ENCODE measurements at places on chromosomes 2 and 18.

- DNase-seq = no peak
These were observed 1.9 kb downstream of the TANC1 start for GRCh38 chr2:158970241-158970751.

DNA sequence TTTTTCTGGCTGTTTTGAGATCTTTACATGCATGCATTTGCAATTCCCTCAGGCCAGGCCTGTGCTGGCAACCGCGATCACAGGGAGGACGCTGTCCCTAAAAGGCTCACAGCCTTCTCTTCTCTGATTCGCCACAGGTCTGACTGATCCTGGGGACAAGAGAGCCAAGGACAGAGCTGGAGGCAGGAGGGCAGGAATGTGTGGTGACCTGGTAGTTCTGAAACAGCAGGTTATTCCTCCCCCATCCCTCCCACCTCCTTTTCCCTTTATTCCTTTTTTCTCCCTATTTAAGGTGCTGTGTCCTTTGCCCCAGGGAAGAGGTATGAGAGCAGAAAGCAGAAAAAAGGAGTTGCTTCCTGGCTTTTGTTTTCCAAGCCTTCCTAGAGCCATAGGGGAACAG is 21.9 kb downstream of the TMEM177 start:
- DNase-seq = no peak

DNA sequence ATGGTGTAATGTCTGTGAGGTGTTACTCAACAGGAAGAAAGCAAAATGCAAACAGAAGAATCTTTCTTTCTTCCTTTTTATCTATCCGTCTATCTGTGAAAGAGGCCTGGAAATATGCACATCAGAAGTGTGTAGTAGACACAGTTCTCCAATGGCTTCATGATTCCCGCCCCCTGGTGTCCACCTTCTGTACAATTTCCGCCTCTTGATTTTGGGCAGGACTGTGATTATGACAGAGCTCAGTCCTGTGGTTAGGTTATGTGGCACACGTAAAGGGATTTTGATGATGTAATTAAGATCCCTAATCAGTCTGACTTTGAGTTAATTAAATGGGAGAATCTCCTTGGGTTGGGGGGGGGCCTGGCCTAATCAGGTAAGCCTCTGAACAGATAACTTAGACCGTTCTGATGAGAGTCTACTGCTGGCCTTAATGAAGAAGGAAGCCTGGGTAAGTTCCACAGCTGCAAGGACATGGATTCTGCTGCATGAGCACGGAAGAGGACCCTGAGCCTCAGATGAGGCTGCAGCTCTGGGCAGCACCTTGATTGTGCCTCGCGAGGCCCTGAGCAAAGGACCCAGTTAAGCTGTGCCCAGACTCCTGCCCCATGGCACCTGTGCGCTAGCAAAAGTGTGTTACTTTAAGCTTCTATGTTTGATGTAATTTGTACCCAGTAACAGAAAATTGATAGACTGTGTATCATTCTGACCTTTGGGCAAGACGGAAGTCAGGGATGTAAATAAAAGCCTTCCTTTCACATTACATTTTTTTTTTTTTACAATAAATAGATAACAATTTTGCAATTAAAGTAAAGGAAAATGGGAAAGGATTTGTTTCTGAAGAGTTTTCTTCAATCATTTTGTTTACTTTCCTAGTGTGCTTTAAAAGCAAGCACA is 11.3 kb upstream of the KCNF1 start:
- no peak for DNase-seq

DNA sequence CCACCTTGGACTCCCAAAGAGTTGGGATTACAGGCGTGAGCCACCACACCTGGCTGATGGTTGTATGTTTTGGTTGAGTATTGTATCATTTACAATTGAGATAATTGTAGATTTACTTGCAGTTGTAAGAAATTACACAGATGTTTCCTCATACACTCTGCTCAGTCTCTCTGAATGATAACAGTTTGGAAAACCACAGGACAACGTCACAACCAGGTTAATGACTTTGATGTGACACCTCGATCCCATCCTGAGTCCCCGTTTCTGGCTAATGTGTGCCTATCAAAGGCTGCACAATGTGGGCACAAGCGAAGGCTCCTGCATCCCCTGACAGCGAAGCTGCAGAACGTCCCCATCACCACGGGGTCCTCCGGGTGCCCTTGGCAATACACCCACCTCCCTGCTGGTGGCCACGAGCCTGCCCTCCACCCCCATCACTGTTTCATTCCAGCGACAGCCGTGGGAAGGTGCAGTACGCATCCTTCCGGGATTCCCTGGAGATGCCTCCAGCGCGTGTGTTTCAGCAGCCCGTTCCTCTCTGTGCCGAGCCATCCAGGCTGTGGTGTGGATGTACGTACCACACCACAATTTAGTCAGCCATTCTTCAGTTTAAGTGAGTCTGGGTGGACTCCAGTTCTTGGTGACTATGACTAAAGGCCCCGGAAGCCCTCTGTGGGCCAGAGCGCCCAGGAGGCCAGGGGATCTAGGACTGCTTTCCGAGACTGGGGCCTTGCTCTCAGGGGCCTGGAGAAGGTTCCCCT is 4.3 kb upstream of the PDCD1 start:
- DNase-seq = no peak

DNA sequence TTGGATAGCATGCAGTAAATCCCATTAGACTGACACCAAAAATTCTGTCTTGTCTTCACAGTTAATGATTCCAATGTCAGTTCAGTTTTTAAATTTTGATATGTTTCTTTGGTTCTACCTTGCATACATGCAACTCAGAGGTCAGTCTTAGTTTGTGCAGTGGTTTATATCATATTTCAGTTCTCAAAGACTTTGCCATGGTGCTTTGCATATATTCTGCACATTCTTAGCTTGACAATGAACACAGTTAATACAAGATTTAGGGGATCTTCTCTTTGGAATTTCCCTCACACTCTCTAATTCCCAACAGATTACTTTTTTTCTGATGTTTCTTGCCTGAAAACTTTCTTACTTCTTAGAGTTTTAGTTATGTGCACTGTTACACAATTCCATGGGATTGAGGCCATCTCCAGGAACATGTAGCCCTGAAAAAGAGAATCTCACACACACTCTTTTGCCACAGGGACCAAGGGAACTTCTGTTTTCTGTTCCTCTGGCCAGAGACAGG is 17.3 kb downstream of the NOL4 start:
- DNase-seq = no peak

DNA sequence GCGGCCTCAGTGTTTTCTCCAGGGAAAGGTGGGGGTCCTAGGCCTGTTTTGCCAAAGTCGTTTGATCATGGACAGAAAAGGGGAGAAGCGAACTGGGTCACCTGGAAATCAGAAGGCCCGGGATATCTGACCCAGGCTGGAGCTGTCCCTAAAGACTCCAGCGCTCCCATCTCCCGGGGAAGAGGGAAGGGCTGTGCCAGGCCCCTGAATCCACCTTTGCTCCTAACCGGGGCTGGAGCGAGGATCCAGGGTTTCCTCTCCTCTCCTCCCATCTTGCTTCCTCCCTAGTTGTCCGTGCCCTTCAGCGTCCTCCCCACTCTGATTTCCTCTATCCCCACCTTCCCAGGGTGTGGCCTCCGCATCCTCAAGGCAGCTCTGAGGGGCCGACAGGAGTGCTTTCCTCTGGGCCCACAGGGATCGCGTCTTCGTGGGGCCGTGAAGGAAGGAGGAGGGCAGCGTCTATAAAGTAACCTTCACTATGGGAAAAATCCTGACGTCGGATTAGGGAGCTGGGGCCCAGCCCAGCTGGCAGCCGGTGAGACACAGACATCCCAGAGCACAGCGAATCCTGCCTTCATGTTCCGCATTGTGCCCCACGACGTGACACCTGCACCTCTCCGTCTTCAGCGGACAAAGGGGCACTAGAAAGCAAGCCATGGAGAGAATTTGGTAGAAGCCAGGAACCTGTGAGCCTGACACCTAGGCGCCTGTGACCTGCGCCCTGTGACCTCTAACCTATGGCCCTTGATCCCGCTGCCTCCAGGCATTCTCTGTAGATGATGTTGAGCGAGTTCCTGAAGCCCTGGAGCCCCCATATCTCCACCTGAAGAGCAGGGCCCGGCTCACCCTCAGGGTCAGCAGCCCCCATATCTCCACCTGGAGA is 212.7 kb upstream of the SALL3 start:
- no peak for DNase-seq

DNA sequence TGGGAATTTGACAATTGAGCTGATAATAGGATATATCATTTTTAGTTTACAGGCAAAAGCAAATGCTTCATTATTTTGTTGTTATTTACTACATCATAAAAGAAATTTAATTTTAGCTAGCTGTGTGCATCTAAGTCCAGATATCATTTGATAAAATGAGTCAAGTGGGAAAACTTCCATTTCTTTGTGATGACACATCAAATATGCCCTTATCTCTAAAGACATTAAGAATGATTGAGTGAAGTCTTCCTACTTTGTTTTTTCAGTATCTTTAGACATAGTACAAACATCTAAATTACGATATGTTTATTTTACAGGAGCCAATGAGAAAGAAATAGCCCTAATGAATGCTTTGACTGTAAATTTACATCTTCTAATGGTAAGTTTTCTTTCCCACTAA is 77.0 kb downstream of the KYNU start:
- no peak for DNase-seq

DNA sequence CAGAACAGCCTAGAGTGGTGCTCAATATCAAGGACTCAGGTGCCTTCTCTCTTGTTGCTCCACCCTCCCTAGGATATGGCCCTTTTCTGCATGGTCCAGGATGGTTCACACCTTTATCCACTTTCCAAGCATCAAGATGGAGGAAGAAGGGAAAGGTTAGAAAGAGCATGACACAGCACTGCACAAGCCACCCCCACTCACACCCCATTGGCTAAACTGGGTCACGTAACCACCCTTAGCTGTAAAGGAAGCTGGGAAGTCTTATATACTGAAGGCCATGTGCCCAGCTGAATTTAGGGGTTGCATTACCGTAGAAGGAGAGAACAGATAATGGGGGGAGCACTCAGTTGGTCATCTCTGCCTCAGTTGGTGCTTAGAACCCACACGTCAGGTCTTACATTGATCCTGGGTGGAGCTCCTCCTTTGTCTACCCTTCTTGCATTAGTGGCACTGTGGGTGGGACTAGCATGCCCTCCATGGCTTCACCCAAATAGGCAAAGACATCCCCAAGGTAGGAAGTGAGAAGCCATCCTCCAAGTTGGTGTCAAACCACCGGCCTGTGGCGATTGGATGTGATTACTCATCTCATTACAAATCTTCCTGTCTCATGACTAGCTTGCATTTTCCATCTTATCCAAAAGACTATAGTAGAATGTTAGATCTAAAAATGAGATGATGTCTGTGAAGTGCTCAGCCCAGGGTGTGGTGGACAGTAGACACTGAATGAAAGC is 248.5 kb downstream of the HAUS1 start:
- DNase-seq = no peak

DNA sequence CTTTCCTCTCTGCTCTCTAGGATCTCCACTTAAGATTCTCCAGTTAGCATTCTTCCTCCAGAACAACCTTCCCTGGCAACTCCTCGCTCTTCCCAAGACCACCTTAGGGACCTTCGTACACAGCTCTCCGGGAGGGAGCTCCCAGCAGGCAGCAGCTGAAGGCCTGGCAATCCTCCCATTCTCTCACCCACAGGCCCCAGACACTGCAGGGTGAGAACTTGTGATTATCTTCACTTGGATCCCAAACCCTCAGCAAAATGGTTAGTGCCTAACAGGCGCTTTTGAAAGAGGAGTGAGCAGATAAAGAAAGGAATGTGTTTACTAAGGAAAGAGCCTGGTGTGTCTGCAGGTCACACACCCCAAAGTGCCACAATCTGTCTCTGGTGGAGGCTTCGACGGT is 83.8 kb upstream of the SNTG2 start:
- DNase-seq = no peak

DNA sequence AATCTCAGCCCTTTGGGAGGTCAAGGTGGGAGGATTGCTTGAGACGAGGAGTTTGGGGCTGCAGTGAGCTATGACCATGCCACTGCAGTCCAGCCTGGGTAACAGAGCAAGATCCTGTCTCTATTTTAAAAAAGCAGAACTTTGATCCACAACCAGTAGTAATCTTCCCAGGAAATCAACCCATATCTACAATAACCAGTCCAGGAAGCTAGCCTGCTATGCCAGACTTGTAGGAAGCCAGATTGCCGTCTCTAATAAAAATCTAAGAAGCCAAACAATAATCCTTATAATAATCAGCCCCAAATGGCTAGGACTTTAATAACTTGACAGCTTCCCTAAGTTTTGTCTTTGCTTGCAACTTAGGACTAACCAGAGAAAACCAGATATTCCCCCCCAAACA is 9.0 kb upstream of the ALMS1 start:
- no peak for DNase-seq

DNA sequence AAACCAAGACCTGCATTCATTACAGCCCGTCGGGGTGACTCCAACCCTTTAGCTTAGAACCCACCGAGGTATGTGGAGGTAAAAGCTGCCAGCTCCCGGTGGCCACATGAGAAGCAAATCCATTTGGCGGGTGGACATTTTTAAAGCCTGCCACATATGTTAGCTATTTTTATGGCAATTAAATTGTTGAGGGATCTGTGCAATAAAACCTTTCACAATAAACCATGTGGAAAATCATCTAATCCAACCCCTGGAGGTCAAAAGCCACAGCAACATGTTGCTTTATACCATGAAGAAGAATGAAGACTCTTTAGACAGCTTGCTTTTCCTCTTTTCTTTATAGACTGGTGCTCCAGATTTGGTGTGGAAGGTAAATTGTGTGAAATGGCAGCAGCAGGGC is 176.3 kb downstream of the AGPS start:
- DNase-seq = no peak

DNA sequence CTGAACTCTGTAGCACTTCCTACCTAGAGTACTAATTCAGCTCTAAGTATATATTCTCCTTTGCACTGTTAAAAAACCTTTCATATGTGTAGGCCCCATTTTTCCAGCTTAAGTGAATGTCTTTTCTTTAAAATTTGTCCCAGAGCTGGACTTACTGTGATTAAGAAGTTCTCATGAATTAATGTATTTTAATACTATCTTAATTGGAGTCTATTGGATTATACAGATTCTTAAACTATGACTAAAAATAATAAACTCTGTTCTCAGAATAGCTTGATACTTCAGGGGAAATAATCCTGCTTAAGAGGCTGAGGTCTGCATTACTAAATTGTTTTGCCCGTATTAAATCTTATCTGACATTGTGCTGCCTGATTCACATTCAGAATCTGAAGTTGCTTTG is 223.3 kb downstream of the RIT2 start:
- DNase-seq = no peak

GRCh38 chr2:129606496-129607270 is 372.8 kb upstream of the RAB6C start:
- DNase-seq = no peak

DNA sequence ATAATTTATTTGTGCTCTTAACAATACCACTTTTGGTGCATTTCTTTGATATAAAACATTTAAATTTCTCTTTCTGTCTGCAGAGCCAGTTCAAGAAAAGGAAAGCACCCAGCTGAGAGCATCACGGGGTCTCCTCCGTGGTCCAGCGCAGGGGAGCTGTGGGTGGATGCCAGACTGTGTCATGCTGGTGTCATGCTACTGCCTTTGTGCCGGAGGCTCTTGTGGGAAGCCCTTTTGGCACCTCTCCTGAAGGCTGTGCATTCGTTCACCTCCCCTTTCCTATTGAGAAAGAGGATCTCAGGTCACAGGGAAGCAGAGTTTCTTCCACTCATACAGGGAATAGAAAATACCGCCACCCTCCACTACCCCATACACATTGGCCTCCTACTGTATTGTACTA is 450.4 kb downstream of the GALR1 start:
- no peak for DNase-seq

- DNase-seq = no peak
These were observed 205.1 kb downstream of the MEMO1 start for GRCh38 chr2:31805688-31806087.

- DNase-seq = no peak
These were observed 261.8 kb downstream of the SPAG16 start for GRCh38 chr2:213545964-213546475.

All from nucleus accumbens (tissue), 56 donors.